Left ventricle myocardium inferior (tissue), 1 donor: ENCODE measurements at places on chromosomes 4 and X. TPM values are rescaled to one million over a fixed set of nuclear protein-coding genes. Genes with fewer than 3 reads are reported as not detected.

DNA sequence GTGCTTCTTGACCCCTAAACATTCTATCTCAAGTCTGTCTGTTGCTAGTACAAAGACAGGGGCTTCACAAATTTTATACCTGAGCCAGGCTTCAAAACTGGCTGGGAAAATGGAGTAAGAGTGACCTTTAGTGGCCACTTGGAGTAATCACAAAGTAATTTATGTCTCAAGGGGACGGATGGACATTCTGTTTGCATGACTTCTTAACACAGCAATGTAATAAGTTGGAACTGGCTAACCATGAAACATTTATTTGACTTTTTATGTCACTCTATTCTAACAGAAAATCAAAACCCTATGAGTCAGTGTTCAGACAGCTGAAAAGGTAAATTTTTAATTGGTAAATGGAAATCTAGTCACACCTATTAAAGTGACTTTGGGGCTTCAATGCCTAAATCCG, 600.6 kb downstream of the ANKRD50 start:
- H3K36me3 ChIP-seq = no peaks in the 10 kb centered on the region
- no peak for DNase-seq
- H3K4me3 ChIP-seq = no peak overlapping the region
- peaks cover 12% of the 10 kb centered on the region for H3K4me1 ChIP-seq
- H3K27me3 ChIP-seq = no peaks in the 10 kb centered on the region

PNMA6A gene
- total RNA-seq = 1.4 TPM

SPANXD gene
- total RNA-seq = not detected

- no peak for DNase-seq
- H3K27ac ChIP-seq = no peak overlapping the region
- H3K36me3 ChIP-seq = no peaks in the 10 kb centered on the region
- H3K4me1 ChIP-seq = peaks cover 27% of the 10 kb centered on the region
Observed at GRCh38 chr4:82621251-82621650, 59.5 kb upstream of the TMEM150C start.

SSX3 gene
- total RNA-seq = not detected

DNA sequence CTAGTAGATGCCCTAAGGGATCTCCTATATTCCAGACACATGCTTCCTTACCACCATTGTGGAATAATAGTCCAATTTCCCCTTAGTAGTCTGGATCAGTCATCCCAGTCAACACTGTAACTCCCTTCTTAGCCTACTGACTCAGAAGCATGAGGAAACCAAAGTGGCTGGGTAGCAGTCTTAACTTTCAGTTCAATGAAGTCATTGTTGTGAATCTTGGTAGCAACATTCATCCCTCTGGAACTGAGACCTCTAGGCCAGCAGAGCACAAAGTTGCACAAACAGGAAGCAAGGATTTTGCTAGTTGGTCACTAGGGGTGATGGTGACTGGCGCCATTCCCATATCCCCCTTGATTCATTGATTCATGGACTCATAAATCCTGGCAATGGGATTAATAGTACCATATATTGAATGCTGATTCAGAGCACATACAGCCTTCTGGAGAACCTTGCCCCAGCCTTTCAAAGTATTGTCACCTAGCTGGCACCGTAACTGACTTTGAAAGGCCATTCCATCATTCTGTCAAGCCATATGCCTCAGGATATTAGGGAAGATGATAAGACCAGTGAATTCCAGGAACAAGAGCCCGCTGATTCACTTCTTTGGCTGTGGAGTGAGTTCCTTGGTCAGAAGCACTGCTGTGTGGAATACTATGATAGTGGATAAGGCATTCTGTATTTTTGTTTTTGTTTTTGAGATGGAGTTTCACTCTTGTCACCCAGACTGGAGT, 19.7 kb upstream of the GPAT3 start:
- no peaks in the 10 kb centered on the region for H3K36me3 ChIP-seq
- DNase-seq = no peak
- H3K4me1 ChIP-seq = no peaks in the 10 kb centered on the region
- H3K27ac ChIP-seq = no peak overlapping the region
- no peak overlapping the region for H3K4me3 ChIP-seq

PLRG1 gene
- total RNA-seq = 37.8 TPM

MMRN1 gene
- total RNA-seq = 2.4 TPM

DNA sequence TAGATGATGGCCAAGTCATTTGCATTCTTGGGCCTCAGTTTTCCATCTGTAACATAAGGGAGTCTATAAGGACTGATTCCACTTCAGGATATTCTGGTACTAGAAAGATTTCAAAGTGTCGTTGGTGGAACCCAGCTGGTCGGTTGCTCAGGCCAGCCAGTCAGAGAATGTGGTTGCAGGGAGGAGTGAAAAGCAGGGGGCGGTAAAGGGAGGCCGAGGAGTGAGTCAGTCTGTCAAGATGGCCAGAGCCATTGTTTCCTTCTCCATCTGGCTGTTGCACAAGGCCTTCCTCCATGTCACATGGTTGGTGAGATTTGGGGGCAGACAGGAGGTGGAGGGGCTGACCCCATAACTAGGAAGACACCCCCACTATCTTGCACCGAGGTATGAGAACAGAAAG, 38.2 kb downstream of the STARD8 start:
- H3K36me3 ChIP-seq = no peaks in the 10 kb centered on the region
- H3K27ac ChIP-seq = peak overlapping the region; percentile 87
- no peaks in the 10 kb centered on the region for H3K27me3 ChIP-seq
- no peak for DNase-seq
- peak overlapping the region; percentile 65 for H3K4me3 ChIP-seq
- peaks cover 67% of the 10 kb centered on the region for H3K4me1 ChIP-seq

GRCh38 chrX:38172596-38172995, 48.1 kb downstream of the SRPX start:
- no peaks in the 10 kb centered on the region for H3K27me3 ChIP-seq
- no peaks in the 10 kb centered on the region for H3K4me1 ChIP-seq

- H3K4me3 ChIP-seq = peak overlapping the region; percentile 79
- no peaks in the 10 kb centered on the region for H3K27me3 ChIP-seq
- peaks cover 36% of the 10 kb centered on the region for H3K4me1 ChIP-seq
- H3K36me3 ChIP-seq = no peaks in the 10 kb centered on the region
- no peak for DNase-seq
Observed at GRCh38 chr4:165207016-165207430, 338 bp upstream of the KLHL2 start.

- H3K36me3 ChIP-seq = no peaks in the 10 kb centered on the region
- H3K4me3 ChIP-seq = no peak overlapping the region
- peaks cover 8% of the 10 kb centered on the region for H3K4me1 ChIP-seq
- H3K27me3 ChIP-seq = peaks cover 7% of the 10 kb centered on the region
- no peak for DNase-seq
Observed at GRCh38 chr4:8171984-8172924, 13.6 kb upstream of the ABLIM2 start.

TLR8 gene
- 0.85 TPM for total RNA-seq

DNA sequence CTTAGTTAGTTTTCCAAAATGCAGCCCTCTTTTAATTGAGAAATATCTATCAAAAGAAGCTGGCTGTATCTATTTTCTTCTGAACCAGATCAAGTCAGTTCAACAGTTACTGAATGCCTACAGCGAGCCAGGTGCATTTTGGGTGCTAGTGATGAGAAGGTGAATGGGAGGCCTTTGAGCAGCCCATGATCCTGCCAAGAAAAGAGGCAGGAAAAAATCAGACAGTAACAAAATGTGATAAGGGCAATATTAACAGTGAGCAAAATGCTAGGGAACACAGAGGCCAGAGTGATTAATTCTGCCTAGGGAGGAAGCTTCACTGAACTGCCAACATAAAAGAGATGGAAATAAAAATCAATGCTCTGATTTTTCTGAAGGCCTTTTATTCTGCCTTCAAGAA, 248.5 kb downstream of the SNCA start:
- H3K27ac ChIP-seq = no peak overlapping the region
- DNase-seq = no peak
- no peaks in the 10 kb centered on the region for H3K36me3 ChIP-seq
- H3K4me3 ChIP-seq = no peak overlapping the region

DNA sequence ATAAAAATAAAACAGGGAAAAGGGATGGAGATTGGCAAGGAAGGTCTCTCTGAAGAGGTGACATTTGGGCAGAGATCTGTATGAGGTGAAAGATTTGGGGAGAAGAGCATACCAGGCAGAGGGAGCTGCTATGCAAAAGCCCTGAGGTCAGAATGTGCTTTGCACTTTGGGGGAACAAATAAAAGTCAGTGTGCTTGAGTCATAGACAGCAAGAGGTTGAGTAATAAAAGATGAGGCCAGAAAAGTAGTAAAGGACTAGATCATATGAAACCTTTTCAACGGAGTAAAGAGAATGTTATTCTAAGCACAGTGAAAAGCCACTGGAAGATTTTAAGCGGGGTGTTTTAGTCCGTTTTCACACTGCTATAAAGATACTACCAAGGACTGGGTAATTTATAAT, 76.5 kb upstream of the TEX13A start:
- H3K27ac ChIP-seq = no peak overlapping the region
- H3K36me3 ChIP-seq = no peaks in the 10 kb centered on the region
- no peaks in the 10 kb centered on the region for H3K4me1 ChIP-seq
- H3K27me3 ChIP-seq = no peaks in the 10 kb centered on the region
- DNase-seq = no peak

GPC4 gene
- total RNA-seq = 7.1 TPM

DNA sequence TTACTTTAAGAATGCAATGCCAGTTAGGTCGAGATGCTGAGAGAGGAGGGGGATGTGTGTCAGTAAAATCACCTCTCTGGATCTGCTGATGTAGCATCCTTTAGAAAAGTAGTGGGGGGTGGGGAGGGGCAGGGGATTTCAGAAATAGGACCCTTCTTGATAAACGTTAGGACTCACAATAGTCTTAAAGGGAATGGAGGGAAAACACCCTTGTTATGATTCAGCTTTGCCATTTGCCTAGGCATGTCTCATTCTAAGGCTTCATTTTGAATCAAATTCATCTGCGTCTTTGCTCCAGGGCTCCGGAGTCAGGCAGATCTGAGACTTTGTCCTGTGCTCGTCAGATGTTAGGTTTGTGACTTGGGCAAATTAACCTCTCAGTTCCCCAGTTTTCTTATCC, 879 bp downstream of the SH2D1A start:
- DNase-seq = no peak
- no peaks in the 10 kb centered on the region for H3K36me3 ChIP-seq
- H3K27ac ChIP-seq = no peak overlapping the region
- H3K4me1 ChIP-seq = no peaks in the 10 kb centered on the region
- no peak overlapping the region for H3K4me3 ChIP-seq
- no peaks in the 10 kb centered on the region for H3K27me3 ChIP-seq

ESX1 gene
- not detected for total RNA-seq

CCDC149 gene
- total RNA-seq = 9.0 TPM

- no peaks in the 10 kb centered on the region for H3K27me3 ChIP-seq
- peak; percentile 24 for DNase-seq
- no peaks in the 10 kb centered on the region for H3K36me3 ChIP-seq
- no peak overlapping the region for H3K4me3 ChIP-seq
Observed at GRCh38 chr4:113435893-113436292, 325.6 kb downstream of the CAMK2D start.

GRCh38 chrX:124260845-124261244, 71.6 kb upstream of the TEX13D start:
- H3K4me1 ChIP-seq = peaks cover 5% of the 10 kb centered on the region
- no peak overlapping the region for H3K27ac ChIP-seq
- no peak for DNase-seq
- no peaks in the 10 kb centered on the region for H3K36me3 ChIP-seq
- H3K4me3 ChIP-seq = no peak overlapping the region

DNA sequence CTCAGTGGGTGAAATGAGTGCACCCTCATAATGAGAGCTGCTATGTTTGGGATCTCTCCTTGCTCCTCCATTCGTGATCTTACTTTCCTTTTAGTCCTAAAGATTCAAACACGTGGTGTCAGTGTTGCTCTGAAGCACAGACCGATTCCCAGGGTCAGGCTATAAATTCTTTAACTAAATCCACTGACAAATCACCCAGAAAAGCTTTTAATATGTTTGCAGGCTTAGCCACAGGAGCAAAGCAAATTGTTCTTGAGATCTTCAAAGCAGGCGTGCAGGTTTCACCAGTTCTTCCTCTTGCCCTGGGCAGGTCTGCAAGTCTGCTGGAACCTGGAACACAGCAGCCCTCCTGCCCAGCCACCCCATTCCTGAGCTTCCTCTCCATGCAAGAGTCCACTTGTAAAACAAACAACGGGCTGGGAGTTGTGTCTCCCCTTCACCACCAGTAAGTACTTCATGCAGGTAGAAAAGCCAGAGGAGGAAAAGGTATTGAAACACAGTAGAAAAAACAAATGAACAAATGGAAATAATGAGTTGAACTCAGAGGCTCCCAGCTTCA, 70.1 kb upstream of the ENPP6 start:
- H3K36me3 ChIP-seq = no peaks in the 10 kb centered on the region
- H3K27me3 ChIP-seq = no peaks in the 10 kb centered on the region
- no peak for DNase-seq
- H3K4me1 ChIP-seq = peaks cover 15% of the 10 kb centered on the region
- no peak overlapping the region for H3K4me3 ChIP-seq
- H3K27ac ChIP-seq = peak overlapping the region; percentile 30

DNA sequence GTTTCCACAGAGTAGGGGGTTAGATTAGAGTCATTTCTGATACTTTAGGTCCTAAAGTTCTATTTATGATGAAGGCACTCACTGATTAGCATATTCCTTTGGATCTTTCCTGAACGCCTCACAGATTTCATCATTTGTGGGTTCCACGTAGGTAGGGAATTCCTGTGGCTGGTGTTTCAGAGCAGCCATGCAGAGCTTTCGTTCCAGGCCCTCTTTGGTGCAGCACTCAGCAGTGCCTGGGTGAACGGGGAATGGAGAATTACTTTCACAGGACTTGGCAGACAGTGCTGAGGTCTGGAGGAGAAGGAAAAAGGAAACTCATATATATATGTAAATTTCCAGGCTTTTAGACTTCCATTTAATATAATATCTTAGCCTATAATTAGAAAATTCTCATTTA, 18.5 kb downstream of the GC start:
- H3K4me3 ChIP-seq = no peak overlapping the region
- no peak overlapping the region for H3K27ac ChIP-seq
- H3K36me3 ChIP-seq = no peaks in the 10 kb centered on the region
- no peaks in the 10 kb centered on the region for H3K27me3 ChIP-seq
- no peak for DNase-seq

UGT8 gene
- total RNA-seq = not detected
